H9 (cell line): ENCODE measurements at places on chromosomes 3 and 15. TPM values are rescaled to one million over a fixed set of nuclear protein-coding genes. Genes with fewer than 3 reads are reported as not detected.

GHSR gene
- total RNA-seq, result not detected in 2 replicates

NANOGP8 gene
- 88.4 and 91.5 TPM in 2 replicates for total RNA-seq

CFAP91 gene
- 2.2 and 2.3 TPM in 2 replicates for total RNA-seq

- H3K36me3 ChIP-seq, result no peaks in the 10 kb centered on the region
- DNase-seq, result no peak
- no peak overlapping the region for H3K27ac ChIP-seq
- no peaks in the 10 kb centered on the region for H3K4me1 ChIP-seq
- H3K27me3 ChIP-seq, result no peaks in the 10 kb centered on the region
Measured at GRCh38 chr3:167481164-167481563, 7.3 kb upstream of the SERPINI2 start.

CPLX3 gene
- not detected in 2 replicates for total RNA-seq

DNA sequence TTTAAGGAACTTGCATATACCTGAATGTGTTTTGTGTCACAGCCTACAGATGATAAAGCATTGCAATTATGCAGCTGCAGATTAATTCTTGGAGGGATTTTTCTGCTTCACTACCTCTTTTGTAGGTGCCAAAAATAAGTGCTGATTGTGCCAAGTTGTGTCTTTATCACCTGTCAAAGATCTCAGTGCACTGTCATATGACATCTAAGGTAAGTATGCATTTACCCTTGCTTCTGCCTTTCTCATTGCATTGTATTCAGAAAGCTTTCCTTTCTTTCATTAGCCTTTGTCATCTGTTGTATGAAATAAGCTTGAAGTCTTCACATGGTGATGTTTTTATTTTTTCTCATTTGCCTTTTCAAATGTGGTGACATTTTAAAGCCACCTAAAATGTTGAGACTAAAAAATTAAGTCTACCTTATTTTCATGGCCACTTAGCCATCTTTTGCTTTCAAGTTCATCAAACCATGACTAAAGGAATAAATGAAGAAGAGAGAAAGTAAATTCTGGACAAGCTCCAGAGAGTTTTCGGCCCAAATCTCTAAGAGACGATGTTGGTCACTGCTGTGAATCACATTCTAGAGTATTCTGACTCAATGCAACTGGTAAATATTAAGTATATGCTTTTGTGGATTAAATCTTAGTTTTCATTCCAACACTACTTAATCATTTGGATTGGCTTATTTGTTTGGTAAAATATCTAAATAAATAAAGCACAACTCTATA lies 381.8 kb upstream of the EPHA3 start:
- no peaks in the 10 kb centered on the region for H3K27me3 ChIP-seq
- H3K4me3 ChIP-seq, result no peak overlapping the region
- no peak for DNase-seq

DNA sequence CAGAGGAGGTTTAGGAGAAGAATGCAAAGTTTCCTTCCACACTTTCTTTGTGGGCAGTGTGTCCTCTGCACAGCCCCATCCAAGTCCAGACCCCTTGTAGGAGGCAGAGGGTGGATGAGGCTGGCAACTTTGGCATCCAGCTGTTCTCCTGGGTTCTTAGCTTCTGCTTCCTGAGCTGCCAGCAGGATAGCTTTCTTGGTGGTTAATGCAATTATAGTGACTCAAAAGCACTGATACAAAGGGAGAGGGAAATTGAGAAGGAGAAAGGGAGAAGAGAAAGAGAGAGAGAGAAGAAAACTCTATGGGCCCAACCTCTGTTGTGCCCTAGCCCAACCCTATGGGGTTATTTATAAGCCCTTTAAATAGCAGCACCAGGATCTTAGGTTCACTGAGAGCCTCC lies 4.5 kb upstream of the TNFAIP8L3 start:
- no peak overlapping the region for H3K27ac ChIP-seq
- H3K27me3 ChIP-seq, result peaks cover 8% of the 10 kb centered on the region; the same call in 1 of the 2 replicates
- H3K36me3 ChIP-seq, result no peaks in the 10 kb centered on the region
- no peak for DNase-seq
- no peaks in the 10 kb centered on the region for H3K4me1 ChIP-seq

DNA sequence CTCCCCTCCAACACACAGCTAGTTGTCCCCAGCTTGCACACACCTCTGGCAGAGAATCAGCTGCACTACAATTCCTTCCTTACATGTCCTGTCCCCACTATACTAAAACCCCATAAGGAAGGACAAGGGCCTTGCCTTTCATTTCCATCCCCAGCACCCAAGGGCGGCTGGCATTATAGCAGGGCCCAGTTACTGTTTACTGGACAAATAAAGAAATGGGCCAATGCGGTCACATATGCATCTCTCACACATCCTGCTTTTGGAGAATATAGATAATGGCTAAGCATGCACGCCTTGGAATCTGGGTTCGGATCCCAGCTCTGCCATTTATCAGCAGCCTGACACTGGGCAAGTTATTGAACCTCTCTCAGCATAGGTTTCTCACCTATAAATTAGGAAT lies 99.1 kb downstream of the DAPK2 start:
- no peaks in the 10 kb centered on the region for H3K4me1 ChIP-seq
- no peaks in the 10 kb centered on the region for H3K36me3 ChIP-seq
- peak; percentile 11 for DNase-seq
- H3K4me3 ChIP-seq, result no peak overlapping the region
- no peaks in the 10 kb centered on the region for H3K27me3 ChIP-seq

SPTSSB gene
- total RNA-seq, result 1.4 and 3.5 TPM in 2 replicates
